ENCODE measurements at places on chromosomes 6 and 20. TPM values are rescaled to one million over a fixed set of nuclear protein-coding genes. Genes with fewer than 3 reads are reported as not detected.
A peak's percentile ranks its signal among the peaks of the same experiment; 100 is the strongest.

DNA sequence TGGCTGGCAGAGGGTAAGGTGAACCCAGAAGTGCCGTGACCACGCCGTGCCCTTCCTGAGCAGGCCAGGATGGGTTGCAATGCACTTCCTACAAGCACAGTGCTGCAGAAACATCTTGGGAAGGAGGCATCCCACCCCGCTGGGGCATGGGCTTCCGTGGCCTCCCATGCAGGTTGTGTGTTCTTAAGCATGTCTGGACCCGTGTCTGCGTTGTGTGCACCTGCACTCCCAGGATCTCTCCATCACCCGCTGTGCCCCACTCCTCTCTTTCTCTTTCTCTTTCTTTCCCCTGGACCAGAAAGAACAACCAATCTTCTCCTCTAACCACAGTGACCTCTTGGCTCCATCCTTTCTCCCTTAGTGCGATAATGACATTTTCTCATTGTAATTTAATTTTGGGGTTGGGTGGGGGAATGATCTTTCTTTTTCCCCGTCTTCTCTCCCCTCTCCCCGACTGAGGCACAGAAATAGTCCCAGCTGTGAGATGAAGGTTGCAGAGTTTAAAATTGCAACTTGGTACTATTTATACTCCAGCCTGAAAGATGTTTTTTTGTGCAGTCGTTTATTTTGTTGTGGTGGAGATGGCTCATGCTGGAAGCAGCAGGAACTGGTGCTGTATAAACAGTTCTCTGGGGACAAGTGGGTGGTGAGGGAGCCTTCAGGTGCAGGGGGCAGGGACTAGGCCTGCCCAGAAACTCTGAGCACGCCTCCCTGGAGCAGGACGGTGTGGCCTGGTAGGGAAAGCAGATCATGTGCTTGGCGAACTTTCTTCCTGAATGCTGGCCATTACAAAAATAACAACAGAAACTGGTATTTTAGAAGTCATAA, 20.5 kb downstream of the BCAS4 start:
- H3K27ac ChIP-seq, result no peak overlapping the region
- no peak for DNase-seq
- no peak overlapping the region for H3K4me3 ChIP-seq
- H3K27me3 ChIP-seq, result no peaks in the 10 kb centered on the region

GRCh38 chr6:75024828-75025227, 181.0 kb downstream of the COL12A1 start:
- H3K27ac ChIP-seq, result no peak overlapping the region
- no peaks in the 10 kb centered on the region for H3K4me1 ChIP-seq
- DNase-seq, result no peak
- H3K36me3 ChIP-seq, result no peaks in the 10 kb centered on the region
- no peaks in the 10 kb centered on the region for H3K27me3 ChIP-seq
- H3K4me3 ChIP-seq, result no peak overlapping the region

GRCh38 chr6:86707545-86708120, 229.7 kb upstream of the HTR1E start:
- H3K27me3 ChIP-seq, result no peaks in the 10 kb centered on the region
- H3K27ac ChIP-seq, result no peak overlapping the region
- DNase-seq, result no peak
- H3K36me3 ChIP-seq, result no peaks in the 10 kb centered on the region
- no peaks in the 10 kb centered on the region for H3K4me1 ChIP-seq
- H3K4me3 ChIP-seq, result no peak overlapping the region

DNA sequence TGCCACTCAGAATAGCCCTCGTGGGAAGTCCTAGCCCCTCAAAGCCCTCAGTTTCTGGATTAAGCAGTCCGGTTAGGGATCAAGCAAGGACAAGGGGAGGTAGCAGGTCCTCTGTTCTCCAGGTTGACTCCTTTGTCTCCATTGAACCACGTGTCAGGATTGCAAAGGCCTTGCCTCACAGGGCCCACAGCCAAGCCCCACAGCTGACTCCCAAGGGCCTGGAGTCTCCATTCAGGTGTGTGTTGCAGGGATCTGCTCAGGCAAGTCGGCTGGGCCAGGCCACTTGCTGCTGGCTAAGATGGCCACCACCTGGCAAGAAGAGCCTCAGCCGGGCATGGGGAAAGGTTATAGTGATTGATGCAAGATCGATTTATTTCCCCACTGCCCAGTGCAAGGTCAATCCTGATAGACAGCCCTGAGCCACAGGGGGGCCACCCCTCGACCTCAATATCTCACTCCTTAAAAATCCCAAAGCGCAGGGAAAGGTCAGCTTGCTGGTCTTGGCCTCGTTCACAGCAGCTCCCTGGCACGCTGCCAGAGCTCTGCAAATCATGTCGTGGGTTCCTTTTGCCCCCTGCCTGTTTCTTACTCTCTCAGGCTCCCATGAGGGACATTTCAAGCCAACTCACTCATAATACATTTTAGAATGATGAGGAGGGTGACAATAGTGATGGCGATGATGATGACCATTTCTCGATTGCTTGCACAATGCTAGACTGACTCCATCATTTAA, 75.9 kb downstream of the EDN3 start:
- H3K27me3 ChIP-seq, result no peaks in the 10 kb centered on the region
- H3K4me1 ChIP-seq, result no peaks in the 10 kb centered on the region
- no peaks in the 10 kb centered on the region for H3K36me3 ChIP-seq
- no peak overlapping the region for H3K4me3 ChIP-seq
- DNase-seq, result no peak

GRCh38 chr6:139520321-139520768, 145.9 kb upstream of the CITED2 start:
- H3K27me3 ChIP-seq, result no peaks in the 10 kb centered on the region
- no peak overlapping the region for H3K27ac ChIP-seq
- no peak overlapping the region for H3K4me3 ChIP-seq
- no peaks in the 10 kb centered on the region for H3K4me1 ChIP-seq

GRCh38 chr6:27806981-27807440, 105.2 kb downstream of the OR2B2 start:
- H3K27me3 ChIP-seq, result peaks cover 62% of the 10 kb centered on the region
- H3K36me3 ChIP-seq, result no peaks in the 10 kb centered on the region
- H3K4me1 ChIP-seq, result no peaks in the 10 kb centered on the region
- no peak for DNase-seq
- H3K27ac ChIP-seq, result peak overlapping the region; percentile 64
- peak overlapping the region; percentile 22 for H3K4me3 ChIP-seq

GRCh38 chr6:90175627-90176538, 120.8 kb downstream of the BACH2 start:
- H3K36me3 ChIP-seq, result no peaks in the 10 kb centered on the region
- no peak overlapping the region for H3K27ac ChIP-seq
- no peaks in the 10 kb centered on the region for H3K4me1 ChIP-seq
- H3K27me3 ChIP-seq, result no peaks in the 10 kb centered on the region
- no peak for DNase-seq
- H3K4me3 ChIP-seq, result no peak overlapping the region

DNA sequence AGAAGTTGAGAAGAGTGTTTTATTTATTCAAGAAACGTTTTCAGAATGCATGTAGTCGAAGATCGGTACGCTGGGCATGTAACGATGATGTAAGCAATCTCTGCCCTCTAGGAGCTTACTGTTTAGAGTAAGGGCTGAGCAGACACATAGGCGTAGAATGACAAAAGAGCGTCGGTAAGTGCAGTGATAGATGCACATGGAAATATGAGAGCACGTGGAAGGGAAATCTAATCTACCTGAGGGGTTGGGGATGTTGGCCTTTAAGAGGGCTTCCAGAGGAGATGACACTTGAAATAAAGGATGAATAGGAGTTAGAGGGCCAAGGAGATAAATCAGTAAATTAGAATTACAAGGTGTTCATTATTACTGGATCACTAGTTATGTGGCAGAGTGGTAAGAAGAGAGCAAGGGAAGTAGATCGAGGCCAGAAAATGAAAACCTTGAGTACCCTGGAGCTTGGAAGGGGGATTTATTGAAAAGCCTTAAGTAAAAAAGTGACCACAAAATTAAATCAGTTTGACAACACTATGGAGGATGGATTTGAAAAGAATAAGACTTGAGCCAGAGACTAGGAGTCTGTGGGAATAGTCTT, 782 bp downstream of the TRMT11 start:
- H3K4me3 ChIP-seq, result peak overlapping the region; percentile 62
- H3K4me1 ChIP-seq, result peaks cover 29% of the 10 kb centered on the region
- H3K27me3 ChIP-seq, result no peaks in the 10 kb centered on the region
- DNase-seq, result no peak

DNA sequence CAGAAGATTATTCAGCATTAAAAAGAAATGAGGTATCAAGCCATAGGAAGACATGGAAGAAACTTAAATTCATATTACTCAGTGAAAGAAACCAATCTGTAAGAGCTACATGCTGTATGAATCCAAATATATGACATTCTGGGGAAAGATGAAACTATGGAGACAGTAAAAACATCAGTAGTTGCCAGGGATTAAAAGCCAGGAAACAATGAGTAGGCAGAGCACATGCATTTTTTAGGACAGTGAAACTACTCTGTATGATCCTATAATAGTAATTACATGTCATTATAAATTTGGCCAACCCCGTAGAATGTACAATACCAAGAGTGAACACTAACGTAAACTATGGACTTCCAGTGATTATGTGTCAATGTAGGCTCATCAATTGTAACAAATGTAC, 92.8 kb upstream of the RNF217 start:
- no peak overlapping the region for H3K27ac ChIP-seq
- no peaks in the 10 kb centered on the region for H3K36me3 ChIP-seq
- H3K27me3 ChIP-seq, result no peaks in the 10 kb centered on the region
- H3K4me1 ChIP-seq, result no peaks in the 10 kb centered on the region
- no peak for DNase-seq

The PGBD1 gene
- total RNA-seq, result 1.0 TPM

The SYCP2L gene
- total RNA-seq, result 1.4 TPM

Measured in pancreas (tissue), 10 donors.